ENCODE measurements at places on chromosomes 13 and 19.

DNA sequence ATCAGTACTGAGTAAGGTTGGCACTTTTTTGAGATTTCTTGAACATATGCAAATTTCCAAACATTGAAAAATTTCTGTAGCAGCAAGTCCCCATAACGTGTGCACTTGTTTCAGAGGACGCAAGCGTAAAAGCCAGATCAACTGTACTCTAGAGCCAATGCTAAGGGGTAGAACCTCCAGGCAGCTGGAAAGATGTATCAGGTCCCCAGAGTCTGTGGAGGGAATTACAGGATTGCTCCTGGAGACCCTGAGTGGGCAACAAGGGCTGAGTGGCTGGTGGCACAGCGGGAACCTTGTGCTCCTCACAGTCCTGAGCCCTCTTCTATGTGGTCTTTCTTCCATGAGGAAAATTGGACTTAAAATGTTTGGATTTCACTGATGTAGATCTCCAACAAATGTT, 53.9 kb upstream of the AMER2 start:
- no peak for DNase-seq

DNA sequence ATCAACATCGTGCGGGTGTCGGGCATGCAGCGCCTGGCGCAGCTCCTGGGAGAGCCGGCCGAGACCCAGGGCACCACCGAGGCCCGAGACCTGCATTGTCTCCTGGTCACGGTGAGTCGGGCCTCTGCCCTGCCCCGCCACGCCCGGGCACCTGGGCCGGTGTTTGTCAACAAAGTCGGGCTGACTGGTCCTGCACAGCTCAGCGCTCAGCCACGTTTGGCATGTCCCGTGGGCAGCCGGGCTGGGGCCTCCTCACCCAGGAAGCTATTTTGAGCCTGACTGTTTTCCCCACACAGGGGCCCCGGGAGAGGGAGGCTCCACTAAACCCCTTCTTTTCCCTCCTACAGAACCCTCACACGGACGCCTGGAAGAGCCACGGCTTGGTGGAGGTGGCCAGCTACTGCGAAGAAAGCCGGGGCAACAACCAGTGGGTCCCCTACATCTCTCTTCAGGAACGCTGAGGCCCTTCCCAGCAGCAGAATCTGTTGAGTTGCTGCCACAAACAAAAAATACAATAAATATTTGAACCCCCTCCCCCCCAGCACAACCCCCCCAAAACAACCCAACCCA, 1.3 kb downstream of the GADD45B start:
- DNase-seq, result no peak

DNA sequence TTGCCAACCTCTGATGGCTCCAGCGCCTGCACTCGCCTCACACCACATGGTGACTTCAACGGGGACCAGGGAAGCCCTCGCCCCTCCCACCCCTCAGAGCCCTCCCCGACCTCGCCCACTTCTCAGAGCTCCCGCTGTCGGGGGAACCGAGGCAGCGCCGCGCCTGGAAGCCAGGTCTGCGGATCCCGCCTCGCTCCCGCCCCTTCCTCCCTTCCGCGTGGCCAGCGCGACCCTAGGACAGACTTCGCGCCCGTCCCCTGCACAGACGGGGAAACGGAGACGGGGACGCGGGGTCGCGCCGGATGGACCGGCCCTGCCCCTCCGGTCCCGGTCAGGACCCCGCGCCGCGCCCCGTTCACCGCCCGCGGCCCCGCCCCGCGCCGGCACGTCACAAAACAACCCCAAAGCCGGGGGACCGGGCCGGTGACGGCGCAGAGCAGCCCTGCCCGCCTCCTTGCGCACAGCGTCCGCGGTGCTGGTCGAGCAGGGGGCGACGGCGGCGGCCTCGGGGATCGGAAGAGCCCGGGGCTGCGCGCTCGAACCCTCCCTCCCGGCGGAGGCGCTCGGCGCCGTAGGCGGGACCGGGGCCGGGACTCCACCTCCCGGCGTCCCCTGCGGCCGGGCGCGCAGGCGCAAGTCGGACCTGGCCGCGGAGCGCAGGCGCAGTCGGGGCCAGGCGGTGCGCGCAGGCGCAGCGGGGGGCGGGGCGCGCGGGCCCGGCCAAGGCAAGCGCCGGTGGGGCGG, 379 bp upstream of the CDC34 start:
- DNase-seq, result no peak

DNA sequence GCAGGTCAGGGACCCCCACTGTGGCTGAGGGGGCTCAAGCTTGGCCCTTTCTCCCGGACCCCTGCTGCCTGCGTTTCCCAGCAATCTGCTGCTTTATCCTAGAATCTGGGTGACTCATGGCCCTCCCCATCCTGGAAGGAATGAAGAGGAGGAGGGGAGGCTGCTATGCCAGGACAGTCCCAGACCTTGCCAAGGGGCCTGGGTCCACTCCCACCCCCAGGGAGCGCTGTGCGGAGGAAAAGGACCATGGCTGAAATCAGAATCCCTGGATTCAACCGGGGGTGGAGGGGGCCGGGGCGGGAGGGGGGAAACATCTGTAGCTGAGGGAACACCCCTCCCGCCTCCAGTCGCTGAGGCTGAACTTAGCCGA, 20.5 kb downstream of the ZNF114 start:
- DNase-seq, result no peak

GRCh38 chr13:71493189-71493588, 373.8 kb downstream of the DACH1 start:
- no peak for DNase-seq

- DNase-seq, result no peak
These were observed 6.0 kb downstream of the EPS8L1 start for GRCh38 chr19:55081770-55082019.

Measured in NCI-H2029 treated with DMSO at 0.1 percent for 48 hours (cell line).